Sigmoid colon (tissue), 7 donors: ENCODE measurements at places on chromosomes 12 and 14. TPM values are rescaled to one million over a fixed set of nuclear protein-coding genes. Genes with fewer than 3 reads are reported as not detected.
A peak's percentile ranks its signal among the peaks of the same experiment; 100 is the strongest.

DNA sequence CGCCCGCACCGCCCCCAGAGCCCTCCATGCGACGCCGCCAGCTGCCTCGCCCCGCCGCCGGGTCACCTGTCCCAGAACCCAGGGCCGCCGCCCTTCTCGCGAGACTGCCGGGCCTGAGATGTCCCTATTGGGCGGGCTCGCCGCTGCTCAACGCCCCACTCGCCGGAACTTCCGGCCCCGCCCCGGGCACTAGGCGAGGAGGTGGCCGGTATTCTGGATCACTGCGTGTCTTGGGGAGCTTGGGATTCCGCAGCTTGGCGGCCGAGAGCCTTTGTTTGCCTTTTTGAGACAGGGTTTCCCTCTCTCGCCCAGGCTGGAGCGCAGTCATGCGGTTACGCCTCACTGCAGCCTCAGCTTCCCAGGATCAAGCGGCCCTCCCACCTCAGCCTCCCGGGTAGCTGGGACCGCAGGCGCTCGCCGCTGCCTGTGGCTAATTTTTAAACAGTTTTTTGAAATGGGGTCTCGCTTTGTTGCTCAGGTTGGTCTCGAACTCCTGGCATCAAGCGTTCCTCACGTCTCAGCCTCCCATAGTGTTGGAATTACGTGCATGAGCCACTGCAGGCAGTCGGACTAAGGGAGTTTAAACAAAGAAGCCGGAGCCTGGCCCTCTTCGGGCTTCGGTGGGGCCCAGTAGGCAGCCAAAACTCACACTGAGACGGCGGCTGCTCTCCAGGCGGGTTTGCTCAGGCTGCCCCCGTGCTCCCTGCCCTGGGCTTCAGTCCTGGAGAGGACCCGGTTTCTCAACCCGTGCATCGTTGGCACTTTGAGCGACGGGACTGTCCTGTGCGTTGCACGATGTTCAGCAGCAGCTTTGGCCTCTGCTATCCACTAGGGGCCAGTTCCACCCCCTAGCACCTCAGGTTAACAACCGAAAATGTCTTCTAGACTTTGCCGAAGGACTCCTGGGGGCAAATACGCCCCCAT lies at the start of gene SLC15A4:
Gene SLC15A4 (minus strand): TSS at position 43 of the 924 bp plus-strand sequence. CDS start 15 bp downstream, at position 28.
- peak; percentile 98 for DNase-seq

DNA sequence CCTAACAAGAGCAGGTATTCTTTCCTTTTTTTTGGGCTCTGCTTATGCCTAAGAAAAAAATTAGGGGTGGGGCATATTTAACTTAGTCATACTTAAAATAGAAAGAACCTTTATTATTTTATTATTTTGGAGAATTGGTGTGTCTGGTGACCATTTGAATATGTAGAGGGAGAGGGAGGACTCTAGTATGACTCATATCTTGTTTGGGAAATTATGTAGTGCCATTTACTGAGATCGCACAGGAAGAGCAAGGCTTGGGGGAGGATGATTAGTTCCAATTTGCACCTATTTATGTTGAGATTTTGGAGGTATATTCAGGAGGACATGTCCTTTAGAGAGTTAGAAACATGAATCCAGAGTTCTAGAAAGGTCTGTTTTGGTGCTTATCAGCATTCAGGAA lies 9.9 kb downstream of the ZNF410 start:
- DNase-seq = no peak

DNA sequence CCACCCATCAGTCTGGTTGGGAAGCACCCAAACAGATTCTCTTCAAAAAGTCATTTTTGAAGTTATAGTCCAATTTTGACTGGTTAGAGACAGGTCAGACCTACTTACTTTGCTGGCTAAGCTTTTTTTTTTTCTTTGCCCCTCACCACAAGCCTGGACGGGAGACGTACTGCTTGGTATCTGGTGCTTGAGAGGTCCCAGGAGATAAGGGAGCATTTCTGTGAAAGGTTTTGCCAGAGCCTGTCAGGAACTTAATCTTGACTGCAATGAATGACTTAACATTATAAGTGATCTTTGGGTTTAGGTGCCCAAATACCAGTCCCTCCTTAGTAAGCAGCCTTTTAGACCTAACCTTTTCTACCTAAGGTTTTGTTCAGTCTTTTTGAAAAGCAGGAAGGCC lies 6.3 kb downstream of the MTHFD1 start:
- DNase-seq = no peak

GRCh38 chr12:128033473-128033872 lies 233.5 kb upstream of the TMEM132C start:
- no peak for DNase-seq

DNA sequence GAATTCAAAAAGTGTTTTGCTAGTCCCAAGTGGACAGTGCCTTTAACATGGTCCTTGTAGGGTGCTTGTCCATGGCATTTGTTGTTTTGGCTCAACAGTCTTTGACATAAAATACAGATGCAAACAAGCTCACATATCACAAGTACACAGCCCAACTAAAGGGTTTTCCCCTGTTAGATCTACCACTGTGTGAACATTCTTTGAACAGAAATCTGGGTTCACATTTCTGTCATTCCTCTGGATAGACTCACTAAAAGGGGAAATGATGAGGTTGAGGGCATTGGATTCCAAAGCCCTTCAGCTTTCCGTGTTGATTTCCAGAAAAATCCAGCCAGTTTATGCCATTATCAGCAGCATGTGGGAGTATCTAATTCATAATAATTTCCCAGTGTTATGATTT lies 54.1 kb downstream of the EP400 start:
- DNase-seq = no peak

Gene TMTC1
- polyA plus RNA-seq = 3.6 TPM
